NCI-H774 (cell line): ENCODE measurements at places on chromosomes 7 and 10.

GRCh38 chr10:6667679-6668270 lies 87.7 kb upstream of the PRKCQ start:
- DNase-seq = no peak

DNA sequence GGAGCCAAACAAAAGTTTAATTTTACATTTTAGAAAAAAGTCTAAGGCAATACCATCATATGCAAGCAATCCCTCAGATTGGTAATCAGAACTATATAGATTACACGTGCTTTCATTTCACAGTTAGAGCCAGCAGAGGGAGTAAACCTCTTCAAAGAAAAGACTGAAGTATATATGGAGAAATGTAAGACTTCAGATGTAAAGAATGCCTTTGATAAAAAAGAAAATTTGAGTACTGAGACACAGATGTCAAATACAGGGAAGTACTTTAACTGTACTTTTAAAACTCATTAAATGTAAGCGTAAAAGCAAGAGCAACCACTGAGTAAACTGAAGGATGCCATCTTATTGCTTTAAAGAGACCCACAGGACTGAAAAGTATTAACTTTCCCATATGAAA lies 101.4 kb upstream of the FAM133B start:
- DNase-seq = peak; percentile 4

DNA sequence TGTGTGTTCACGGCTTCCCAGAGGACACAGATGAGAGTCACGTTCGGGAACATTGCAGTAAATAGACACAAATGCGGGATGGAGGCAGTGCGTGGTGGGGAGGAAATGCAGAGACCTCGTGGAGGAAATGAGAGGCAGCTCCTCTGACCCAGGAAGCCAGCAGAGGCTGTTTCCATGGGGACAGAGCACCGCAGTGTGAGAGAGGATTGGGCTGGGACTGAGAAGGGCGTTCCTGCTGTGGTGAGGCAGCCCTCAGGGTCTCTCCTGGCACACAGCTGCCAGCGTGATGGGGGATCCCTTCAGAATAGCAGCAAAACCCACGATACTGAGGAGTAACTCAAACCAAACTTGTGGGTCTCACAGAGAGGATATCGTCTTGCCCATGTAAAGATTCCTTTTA lies 21.7 kb upstream of the BHLHA15 start:
- no peak for DNase-seq

GRCh38 chr10:133335246-133336117 lies 1.2 kb downstream of the CALY start:
- no peak for DNase-seq

- no peak for DNase-seq
Measured at GRCh38 chr10:128578766-128579165, 452.5 kb upstream of the MKI67 start.

GRCh38 chr7:114885836-114886235 lies 36.1 kb upstream of the MDFIC start:
- no peak for DNase-seq

DNA sequence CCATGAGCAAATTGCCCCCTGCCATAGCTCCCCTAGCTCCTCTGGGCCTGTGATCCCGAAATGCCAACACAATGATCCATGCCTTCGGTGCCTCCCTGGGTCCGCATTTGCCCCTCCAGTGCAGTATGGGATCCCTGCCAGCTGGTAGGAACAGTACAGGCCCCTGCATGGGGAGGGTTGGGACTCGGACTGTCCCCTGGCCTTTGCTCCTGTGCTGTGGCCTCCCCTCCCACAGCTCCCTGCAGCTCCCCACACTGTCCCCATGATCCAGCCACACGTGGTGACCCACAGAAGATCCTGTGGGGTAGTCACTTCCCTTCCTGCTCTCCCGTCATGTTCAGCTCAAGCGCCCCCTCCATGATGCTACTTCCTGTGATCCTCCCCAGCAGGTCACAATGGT lies 140.3 kb downstream of the MAPK8 start:
- no peak for DNase-seq

DNA sequence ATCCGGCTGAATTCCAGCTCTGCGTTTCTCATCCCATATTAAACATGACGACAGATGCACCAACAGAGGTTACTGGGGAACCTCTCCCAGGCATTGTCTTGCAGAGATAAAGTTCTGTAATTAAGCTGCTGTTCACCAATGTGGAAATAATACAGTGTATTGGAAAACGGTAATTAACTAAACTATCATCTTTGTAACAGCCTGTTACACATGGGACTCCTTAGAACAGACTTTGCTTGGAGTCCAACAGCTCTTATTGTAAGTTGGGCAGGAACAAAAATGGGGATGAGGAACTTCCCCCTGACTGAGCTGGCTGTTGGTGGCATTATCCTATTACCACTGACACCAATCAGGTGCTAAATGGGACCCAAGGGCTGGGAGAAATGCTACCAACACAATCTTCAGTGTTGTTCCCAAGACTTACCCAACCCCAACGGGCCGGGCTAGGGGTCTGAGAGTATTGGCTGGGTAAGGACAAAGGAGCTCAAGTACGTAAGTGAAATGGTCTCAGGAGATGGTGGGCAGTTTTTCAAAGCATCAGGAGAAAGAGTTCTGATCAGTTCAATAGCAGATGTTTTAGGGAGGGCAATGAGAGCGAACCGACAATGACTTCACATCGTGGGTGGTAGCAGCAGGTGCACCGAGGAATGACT lies 759.4 kb downstream of the GRID1 start:
- DNase-seq = no peak

GRCh38 chr7:65927489-65928448 lies 54.2 kb downstream of the GUSB start:
- no peak for DNase-seq

DNA sequence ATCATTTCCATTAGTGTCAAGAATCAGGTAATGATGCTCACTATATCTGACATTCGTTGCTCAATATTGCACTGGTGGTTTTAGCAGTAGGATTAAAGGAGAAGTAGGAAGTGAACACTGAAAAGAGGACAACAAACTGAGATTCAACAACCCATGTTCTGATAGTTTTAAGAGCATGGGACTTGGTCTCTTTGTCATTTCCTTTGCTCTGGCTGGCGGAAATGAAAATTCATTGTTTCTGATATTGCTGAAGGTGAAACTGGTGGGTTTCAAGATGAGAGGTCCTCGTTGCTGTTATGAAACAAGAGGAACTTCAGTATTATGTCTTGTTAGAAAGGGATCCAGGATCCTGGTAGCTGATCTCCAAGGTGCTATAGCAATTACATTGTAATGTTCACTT lies 129.0 kb downstream of the DNAH11 start:
- no peak for DNase-seq

DNA sequence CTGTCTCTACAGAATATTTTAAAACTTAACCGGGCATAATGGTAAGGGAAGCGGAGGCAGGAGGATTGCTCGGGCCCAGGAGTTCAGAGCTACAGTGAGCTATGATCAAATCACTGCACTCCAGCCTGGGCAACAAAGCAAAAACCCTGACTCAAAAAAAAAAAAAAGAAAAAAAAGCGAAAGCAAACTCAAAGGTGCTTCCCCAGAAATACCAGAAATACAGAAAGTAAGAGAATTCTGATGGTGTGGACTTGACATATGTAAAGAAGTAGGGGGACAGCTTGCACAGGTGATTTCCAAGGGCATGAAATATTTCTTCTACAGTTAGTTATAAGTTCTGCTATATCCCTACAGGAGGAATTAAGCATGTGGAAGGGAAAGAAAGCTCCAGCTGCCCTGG lies 69.7 kb upstream of the APBB1IP start:
- DNase-seq = no peak

DNA sequence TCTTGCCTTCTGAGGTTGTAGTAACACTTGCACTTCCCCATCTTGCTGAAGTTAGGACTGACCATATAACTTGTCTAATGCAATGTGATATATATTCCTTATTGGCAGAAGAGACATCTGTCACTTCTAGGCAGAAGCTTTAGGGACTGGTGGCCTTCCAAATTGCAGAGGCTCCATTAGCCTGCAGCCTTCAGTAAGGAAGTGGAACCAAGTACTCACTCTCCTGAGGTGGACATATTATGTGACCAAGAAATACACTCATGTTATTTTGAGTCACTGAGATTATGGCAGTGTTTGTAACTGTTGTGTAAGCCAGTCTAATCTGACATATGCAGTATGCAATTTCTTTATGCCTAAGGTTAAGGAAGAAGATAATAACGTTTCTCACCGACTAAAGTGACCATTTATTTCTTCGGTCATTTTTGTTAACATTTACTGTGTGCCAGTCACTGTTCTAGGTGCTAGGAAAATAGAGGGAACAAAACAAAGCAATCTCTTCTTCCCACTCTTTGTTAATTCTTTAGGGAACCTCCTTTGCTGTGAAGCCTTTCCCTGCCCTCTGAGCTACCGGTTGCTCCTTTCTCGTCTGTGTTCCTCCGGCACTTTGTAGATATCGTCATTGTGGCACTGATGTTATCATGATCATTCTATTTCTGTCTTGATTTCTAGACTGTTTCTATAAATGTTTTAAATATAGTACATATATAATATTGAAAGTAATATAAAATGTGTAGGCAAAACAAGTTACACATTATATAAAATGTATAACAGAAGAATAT lies 52.9 kb upstream of the HBP1 start:
- DNase-seq = no peak

- DNase-seq = no peak
Measured at GRCh38 chr10:88190123-88190522, 326.7 kb downstream of the PTEN start.

DNA sequence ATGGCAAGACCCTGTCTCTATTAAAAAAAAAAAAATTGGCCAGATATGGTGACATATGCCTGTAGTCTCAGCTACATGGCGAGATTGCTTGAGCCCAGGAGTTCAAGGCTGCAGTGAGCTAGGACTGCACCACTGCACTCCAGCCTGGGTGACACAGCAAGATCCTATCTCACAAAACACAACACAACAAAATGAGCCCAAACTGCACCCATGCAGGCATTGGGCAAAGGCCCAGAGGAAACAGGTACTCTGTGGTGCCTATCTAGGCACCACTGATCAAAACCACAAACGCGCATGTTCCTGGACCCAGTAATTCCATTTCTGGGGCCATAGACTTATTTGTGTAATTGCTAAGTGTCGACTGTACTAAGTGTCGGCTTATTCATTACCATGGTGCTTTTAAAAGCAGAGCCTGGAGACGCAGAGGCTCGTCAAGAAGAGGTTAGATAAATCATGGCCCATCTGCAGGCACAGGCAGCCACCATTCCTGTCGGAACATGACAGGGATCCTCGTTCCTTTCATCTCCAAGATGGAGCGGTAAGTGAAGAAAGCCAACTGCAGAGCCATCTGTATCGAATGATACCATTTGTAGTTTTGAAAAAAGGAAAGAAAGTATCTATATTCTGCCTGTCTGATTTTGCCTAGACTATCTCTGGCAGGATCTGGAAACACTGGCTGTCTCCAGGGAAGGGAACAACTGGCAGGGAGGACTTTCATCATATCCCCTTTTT lies 160.4 kb upstream of the RHEB start:
- DNase-seq = no peak

DNA sequence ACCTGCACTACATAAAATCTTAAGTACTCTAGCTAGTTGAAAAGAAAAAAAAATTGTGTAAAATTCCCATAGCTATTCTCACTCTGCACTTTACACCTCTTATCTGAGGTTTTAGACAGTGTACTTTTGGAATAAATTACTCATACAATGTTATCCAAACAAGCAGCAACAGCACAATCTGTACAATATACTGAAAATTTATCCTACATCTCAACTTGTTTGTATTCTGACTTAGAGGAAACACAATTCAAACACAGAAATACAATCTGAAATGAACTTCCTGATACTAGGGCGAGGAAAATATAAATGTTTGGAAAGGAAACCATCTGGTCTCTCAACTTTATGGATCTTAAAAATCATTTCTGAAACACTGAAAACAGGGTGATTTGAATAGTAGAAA lies 381.7 kb downstream of the THSD7A start:
- DNase-seq = no peak

GRCh38 chr7:67843615-67844014 lies 847.0 kb downstream of the TYW1 start:
- no peak for DNase-seq

DNA sequence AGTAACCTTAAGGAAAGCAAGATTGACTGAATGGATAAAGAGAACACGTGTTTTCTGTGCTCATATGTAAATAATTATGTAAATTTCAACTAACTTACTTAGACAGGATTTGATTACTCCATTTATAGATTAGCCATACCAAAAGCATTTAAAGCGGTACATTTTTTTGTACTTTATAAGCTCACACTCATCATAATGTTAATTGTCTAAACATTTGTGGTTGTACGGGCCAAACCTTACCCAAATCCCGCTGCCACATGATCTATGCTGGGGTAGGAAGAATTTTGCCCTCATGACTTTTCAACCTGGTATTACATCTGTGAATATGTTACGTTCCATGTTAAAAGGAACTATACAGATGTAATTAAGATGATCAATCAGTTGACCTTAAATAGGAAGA lies 29.1 kb downstream of the MKX start:
- DNase-seq = no peak

DNA sequence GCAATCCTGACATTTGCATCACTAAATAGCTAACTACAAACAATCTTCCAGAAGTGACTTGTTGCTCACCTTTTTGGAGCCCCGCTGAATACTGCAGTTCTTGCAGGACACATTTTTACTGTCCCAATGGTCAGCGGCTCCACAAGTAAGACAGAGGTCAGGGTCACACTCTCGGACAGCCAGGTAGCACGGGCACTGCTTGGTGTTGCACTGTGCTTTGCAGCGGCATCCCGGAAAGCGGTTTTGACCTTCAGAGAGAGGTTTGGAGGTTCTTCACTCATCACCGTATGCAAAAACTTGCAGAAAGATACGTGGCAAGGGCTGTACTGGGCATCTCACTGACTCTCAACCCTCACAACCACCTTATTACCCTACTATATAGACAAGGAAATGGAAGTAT lies 70.2 kb downstream of the EZH2 start:
- no peak for DNase-seq

- DNase-seq = no peak
Measured at GRCh38 chr7:112433289-112433688, 17.0 kb upstream of the IFRD1 start.

- DNase-seq = no peak
Measured at GRCh38 chr10:48623009-48623408, 18.1 kb upstream of the ARHGAP22 start.

GRCh38 chr10:50281210-50281966 lies 30.1 kb upstream of the ASAH2 start:
- DNase-seq = no peak

DNA sequence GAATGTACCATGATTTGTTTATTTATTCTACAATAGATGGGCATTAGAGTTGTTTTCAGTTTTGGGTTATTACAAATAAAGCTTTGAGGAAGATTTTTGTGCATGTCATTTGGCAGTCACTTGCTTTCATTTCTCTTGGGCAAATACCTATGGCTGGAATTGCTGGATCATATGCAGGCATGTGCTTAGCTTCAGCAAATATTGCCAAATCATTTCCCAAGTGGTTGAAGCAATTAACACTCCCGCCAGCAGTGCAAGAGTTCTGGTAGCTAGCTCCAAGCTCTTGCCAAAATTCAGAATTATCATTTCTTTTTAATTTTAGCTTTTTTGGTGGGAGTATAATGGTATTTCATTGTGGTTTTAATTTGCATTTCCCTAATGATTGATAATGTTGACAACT lies 32.9 kb upstream of the PCBD1 start:
- no peak for DNase-seq

GRCh38 chr7:117200786-117201458 lies 121.9 kb downstream of the WNT2 start:
- no peak for DNase-seq
